ENCODE measurements at places on chromosomes 3 and 15.

- DNase-seq = no peak
Measured at GRCh38 chr15:29624271-29624670, 198.0 kb downstream of the TJP1 start.

DNA sequence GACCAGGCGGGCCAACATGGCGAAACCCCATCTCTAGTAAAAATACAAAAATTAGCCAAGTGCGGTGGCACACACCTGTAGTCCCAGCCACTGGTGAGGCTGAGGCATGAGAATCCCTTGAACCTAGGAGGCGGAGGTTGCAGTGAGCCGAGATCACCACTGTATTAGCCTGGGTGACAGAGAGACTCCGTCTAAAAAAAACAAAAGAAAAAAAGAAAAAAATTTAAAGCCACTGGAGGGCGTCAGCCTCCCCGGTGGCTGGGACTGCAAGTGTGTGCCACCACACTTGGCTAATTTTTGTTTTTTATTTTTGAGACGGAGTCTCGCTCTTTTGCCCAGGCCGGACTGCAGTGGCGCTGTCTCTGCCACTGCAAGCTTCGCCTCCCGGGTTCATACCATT lies 7.9 kb downstream of the RTF1 start:
- no peak for DNase-seq

DNA sequence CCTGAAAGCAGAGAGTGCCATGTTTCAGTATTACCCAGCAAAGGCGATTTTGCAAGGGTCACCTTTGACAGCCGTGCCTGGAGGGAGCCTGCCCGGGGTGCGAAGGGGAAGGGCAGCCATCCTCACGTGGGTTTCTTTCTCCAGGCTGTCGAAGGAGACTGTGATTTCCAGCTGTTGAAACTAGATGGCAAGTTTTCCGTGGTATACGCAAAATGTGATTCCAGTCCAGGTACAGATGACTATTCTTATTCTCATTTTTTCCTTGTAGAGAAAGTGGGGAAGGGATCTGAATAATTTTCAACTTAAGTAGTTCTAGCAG lies 3.4 kb downstream of the AHSG start:
- DNase-seq = no peak

- peak; percentile 43 for DNase-seq
Measured at GRCh38 chr3:69784954-69785514, 45.8 kb downstream of the MITF start.

DNA sequence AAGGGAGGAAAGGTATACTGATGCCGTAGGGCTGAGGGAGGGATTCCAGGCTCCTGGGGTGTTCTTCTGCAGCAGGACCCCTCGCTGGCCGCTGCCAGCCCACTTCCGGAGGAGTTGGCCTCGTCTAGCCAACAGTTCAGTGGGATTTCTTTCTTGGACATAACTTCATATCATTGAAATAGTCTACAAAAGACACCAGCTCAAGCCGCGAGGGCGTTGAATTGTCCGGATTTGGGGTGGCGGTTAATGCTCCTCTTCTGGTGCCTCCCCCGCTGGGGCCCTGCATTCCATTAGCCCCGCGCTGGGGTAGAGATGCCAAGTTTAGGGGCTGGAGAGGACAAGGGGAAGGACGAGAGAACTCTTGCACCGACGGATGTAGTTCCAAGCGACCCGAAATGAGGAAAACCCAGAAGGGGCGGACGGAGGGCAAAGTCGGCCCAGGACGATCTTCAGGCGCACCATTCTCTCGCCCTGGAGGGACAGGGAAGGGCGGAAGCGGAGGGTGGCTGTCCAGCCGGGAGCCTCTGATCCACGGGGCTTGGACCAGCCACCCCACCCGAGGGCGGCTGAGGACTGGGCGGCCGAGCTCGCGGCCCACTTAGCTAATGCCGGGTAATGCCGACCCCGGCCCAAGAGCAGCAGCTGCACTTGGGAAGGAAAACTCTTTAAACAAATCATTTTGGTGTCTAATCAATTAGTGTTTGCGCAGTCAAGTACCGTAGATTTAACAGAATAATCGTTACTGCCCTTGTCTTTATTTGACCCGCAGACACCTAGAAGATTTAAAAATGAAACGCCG lies 4.7 kb upstream of the ONECUT1 start:
- no peak for DNase-seq

- DNase-seq = no peak
Measured at GRCh38 chr3:124509884-124510283, 220.4 kb upstream of the UMPS start.

- peak; percentile 34 for DNase-seq
Measured at GRCh38 chr3:11717768-11718636, 74.3 kb upstream of the VGLL4 start.

DNA sequence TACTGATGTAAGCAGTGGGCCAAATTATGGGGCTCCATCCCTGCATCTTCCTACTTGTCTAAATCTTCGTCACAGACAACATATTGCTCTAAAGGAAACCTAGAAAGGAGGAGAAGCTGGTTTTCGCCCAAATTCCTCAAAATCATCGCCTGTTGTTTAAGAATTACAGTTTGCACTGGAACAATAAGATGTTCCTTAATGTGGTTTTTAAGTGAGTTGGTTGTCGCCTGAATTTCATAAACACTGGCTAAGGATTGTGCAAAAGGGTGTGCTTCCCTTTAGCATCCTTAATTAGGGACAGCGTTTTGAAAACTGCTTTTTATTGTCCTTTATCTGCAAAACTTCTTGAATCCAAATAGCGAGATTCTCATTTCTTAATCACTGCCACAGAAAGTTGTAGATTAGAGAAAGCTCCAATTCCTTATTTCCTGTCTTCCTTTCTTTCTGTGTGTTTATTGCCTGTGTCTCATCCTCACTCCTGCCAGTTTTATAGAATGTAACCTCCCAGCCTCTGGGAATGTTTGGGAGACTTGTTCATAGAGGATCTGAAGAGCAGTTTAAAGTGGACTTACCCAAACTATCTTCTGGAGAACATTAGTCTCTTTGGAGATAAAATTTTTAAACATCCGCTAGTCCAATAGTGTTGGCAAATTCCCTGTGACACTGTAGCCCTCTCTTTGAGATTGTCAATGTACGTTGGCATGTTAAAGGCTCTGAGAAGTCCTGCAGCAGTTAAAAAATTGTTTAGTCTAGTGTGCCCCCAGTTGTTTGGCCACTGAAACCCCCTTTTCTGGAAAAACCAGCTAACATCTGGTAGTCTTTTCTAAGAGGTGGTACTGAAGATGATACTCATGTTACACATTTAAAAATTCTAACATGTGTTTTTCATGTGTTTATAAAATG lies 50.4 kb downstream of the FLNB start:
- no peak for DNase-seq

DNA sequence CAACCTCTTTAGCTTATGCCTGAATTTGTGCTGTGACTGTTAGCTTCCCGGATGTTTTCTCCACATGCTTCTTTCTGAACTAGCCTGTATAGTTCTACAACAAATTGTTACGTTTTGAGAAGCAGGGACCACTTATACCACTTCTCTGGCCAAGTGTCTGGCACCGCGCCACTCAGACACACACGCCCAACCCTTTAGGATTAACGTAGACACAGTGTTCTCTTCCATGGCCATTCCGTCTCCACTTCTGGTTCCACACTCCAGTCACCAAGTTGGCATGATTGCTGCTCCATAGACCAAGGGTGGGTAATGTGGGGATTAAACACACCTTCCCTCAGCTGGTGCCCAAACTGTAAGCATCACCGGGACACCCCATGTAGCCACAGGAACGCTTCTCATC lies 755 bp upstream of the TMEM108 start:
- DNase-seq = no peak

DNA sequence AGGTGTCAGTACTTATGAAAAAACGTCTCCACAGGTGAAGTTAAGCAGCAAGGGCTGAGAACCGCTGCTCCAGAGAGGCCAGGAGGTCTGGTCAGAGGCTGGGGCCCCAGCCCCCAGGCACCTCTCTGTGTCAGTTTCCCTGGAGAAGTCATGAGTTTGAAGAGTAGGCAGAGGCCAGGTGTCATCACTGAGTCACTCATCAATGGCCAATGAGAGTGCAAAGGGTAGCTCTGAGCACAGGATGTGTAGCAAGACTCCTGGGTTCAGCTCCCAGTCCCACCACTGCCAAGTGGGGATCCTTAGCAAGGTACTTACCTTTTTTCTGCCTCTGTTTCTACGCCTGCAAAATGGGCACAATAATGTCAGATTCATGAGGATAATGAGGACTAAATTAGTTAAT lies 47.9 kb downstream of the CORO2B start:
- DNase-seq = no peak

DNA sequence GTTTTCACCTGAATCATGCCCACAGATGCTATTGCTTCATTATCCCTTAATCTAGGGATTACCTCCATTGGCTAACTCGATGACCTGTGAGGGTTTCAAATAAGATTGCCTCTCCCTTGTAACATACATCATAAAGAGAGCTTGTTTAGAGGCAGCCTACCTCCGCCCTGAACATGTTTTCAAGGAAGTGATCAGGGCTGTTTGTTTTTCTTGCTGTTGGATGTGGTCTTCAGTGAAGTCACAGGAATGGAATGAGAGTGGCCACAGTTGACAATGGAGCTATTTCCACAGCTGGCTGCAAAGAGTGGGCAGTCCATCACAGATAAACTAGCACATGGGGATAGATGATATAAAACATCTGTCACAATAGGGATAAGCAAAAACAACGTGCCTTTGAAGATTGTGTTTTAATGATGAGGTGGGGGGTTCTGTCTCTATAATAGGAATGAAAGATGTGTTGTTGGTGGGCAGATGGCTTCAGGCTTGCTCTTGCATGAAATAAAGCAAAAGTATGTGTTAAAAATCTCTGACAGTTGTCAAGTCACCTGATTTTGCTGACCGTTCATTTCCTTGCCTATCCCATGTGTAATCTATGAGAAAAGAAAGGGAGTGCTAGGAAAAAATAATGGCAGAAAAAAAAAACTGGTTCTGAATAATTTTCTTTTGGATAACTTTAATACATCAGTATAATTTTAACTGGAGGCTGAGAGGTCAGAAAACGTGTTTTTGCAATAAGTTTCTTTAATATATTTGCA lies 642.3 kb downstream of the RBMS3 start:
- no peak for DNase-seq

DNA sequence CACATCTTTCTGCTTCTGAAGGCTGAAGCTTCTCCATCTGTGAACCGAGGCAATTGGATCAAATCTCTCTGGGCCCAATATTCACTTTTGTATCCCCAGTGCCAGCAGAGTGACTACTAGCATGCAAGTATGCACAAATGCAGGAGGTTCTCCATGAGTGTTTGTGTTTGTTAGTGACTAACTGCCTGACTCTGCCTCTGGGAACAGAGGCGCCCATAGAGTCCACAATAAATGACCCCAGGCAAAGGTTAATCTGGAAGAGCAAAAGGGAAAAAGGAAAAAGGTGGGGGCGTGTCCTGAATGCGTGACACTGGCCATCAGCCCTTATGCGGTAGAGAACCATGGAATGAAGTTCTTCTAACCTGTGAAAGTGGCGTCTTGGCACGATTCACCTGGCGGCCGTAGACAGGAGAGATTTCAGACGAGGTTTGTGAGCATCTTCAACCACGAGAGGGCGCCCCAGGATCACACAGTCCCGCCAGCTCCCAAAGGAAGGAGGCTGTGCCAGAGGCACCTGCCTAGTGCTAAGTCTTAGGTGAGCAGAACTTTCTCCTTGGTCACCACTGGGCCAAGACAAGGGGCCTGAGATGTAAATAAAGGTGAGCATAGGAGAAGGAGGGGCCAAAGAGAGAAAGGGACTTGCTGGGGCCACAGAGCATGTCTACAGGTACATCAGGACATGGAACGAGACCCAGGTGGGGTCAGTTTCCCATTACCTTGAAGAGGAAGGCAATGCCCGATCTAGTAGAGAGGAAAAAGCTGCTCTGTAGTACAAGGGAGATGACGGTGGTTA lies 44.2 kb downstream of the RBPMS2 start:
- DNase-seq = peak; percentile 90

DNA sequence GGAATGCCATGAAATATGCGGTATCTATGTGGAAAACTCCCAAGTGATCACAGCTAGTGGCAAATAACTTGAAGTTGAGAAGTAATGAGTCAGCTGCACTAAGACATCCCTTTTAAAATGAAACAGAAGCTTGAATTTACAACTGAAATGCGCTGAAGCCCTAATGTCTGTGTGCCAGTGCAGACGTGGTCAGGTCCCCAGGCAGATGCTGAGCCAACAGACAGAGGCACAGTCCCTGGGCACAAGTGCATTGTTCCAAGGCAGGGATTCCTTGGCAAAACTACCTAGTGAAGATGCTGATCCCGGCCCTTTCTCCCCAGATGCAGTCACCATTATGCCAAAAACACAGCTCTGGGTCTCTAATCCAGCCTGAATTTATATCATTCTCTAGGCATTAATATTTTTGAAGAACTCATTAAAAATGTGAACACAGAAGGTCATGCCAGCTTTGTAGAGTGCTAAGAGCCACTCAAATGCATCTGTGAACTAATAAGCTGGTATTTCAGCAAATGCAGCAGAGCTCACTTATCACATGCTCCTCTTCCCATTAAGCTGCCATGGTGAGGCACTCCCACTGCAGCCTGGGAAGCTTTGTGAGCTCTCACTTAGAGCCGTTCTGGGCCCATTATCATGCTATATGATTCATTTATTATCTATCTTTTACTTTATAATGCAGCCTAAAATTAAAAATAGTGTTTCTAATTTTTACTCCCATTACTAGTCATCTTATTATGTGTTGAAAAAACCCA lies 200.1 kb downstream of the GABRB3 start:
- DNase-seq = no peak

- DNase-seq = no peak
Measured at GRCh38 chr3:117990627-117991026, 1044.0 kb downstream of the IGSF11 start.

- no peak for DNase-seq
Measured at GRCh38 chr3:150054635-150055034, 83.9 kb upstream of the PFN2 start.

- no peak for DNase-seq
Measured at GRCh38 chr15:93982226-93982727, 249.1 kb upstream of the MCTP2 start.

DNA sequence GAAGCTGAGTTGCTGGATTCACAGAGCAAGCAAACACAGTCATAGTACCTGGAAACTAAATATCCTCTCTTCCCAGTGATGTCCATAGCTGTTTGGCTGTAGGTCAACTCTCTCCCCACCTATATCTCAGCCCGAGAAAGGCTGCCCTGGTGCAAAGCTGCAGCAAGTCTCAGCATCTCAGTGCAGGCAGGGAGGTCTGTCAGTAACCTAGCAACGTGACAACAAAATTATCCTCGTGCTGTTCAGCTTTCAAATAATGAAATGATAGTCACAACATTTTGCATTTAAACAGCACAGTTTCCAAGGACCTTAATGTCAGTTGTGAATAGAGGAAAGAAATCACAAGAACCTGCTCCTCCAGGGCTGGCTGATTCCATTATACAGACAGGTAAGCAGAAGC lies 83.6 kb downstream of the CHST2 start:
- DNase-seq = no peak

DNA sequence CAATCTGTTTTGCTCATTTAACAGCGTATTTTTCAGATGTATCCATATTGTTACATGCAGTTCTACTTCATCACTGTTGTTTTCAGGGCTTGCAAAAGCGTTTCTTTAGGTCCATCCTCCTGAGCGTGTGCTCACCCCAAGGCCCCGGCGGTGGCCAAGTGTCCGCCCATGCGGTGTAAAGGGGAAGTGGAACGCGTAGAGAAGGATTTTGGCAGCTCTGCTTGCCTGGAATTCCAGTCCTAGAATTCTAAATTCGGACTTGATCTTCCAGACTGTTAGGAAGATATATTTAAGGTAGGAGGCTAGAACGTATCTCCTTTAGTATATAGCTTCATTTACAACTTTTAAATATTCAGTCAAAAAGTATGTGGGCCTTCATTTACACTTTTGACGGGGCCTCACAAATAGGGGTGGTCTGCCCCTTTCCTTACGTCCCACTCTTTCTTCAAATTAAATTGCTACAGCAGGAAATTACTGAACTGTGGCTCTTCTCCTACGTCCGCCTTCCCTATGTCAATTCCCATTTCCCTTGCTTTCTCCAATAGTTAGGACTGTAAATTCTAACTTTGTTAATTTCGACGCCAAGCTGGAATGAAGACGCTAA lies 609 bp upstream of the TBC1D23 start:
- DNase-seq = peak; percentile 73

Measured in ovary (tissue), 10 donors.